Amygdala (tissue), 56 donors: ENCODE measurements at places on chromosomes 2 and 18.

DNA sequence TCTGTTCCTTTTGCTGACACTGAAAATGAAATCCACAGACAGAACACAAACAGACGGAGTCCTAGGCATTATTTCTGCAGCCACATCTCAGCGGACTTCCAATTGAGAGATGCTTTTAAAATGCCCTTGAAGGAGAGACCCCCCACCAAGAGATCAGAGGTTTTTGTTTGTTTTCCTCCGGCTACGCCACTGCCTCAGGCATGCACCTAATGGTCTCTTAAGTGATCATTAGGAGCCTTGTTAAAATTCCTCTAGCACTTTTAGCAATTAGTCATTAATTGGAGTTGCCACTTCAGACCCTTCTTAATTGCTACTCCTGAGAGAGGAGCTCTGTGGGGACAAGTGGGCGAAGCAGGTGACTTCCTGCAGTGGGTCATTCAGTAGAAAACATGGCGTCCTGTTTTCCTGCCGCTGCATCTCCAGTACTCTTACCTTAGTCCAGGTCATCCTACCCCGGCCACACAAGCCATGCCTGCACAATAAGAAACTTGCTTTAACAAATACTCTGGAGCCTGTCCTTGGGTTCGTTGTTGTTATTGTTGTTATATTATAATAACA is 257.7 kb upstream of the CHAC2 start:
- DNase-seq, result no peak

DNA sequence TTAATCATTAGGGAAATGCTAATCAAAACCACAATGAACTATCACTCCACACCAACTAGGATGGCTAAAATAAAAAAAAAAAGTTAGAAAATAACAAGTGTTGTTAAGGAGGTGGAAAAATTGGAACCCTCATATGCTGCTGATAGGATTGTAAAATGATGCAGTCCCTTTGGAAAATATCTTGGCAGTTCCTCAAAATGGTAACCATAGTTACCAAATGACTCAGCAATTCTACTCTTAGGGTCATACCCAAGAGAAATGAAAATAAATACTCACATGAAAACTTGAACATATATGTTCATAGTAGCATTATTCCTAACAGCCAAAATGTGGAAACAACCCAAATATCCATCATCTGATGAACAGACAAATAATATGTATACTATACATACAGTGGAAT is 15.7 kb upstream of the ACVR2A start:
- DNase-seq, result no peak

GRCh38 chr2:38068234-38068633 is 7.7 kb downstream of the CYP1B1 start:
- no peak for DNase-seq

GRCh38 chr18:7000484-7001096 is 117.0 kb downstream of the LAMA1 start:
- DNase-seq, result peak; percentile 5

- DNase-seq, result no peak
Measured at GRCh38 chr2:207784898-207785297, 15.2 kb upstream of the FZD5 start.

GRCh38 chr2:200203381-200203827 is 103.1 kb upstream of the SPATS2L start:
- DNase-seq, result no peak

- no peak for DNase-seq
Measured at GRCh38 chr2:24105816-24106215, 17.3 kb downstream of the PFN4 start.

DNA sequence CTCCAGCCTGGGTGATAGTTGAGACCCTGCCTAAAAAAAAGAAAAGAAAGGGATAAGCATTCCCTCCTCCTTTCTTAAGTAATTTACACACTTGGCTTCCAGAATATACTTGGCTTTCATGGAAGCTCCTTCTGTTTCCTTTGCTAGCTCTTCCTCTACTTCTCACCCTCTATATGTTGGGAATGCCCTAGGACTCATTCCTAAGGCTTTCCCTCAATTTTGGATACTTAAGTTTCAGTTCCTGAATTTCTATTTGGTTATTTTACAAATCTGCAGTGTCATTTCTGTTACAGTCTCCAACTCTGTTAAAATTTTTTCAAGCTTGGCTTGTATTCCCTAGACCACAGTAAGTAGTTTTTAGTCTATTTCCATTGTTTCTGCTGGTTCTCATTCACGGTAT is 23.6 kb downstream of the SP3 start:
- no peak for DNase-seq

DNA sequence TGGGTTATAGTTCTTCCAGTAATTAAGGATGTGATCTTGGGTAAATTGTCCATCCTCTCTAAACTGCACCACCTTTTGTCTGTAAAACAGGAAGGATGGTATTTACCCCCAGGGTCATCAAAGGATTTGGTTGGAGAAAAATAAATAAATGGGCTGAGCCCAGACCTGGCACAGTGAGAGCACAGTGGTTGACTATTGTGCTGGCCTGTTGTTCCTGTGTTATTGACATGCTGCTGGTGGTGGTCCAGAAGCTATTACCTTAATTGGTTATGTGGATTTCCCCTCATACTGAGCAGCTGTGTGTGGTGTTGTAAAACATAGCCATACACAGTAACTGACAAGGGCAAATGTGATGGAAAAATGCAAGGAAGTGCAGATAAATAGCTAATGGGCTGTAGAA is 746 bp upstream of the IL37 start:
- no peak for DNase-seq

DNA sequence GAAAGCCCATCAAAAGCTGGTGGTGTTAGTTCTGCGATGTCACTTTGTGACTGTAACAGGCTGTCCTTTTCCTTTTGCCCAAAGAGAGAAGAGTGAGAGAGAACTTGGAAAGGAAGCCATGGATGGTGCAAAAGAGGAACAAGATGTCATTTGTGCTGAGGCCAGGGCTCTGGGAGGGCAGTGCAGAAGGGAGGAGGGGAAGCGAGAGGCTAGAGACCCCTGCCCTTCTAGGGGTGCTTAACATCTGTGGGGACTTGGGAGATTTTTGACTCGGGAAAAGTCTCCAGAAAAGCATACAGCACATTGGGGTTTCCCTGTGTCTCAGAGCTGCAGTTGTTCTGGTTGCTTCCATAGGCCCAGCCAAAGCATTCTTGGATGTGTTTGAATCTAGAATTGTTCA is 49.6 kb downstream of the ZBTB7C start:
- no peak for DNase-seq

DNA sequence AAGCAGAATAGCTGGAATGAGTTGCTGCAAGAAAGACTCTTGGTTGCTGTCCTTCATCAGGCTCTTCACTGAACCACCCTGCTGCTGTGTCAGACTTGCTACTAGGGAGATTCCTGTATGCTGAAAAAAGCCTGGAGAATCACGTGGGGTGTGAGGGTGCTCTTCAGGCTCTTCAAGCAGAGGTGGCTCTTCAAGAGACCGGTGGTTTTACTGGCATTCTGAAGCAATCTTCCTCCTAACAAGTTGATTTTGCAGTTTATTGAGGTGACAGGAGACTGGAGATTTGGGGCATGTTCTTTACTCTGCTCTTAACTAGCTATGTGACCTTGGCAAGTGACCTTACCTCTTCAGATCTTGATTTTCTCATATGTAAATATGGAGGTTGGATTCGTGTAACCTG is 14.1 kb downstream of the TMEM178A start:
- DNase-seq, result no peak

DNA sequence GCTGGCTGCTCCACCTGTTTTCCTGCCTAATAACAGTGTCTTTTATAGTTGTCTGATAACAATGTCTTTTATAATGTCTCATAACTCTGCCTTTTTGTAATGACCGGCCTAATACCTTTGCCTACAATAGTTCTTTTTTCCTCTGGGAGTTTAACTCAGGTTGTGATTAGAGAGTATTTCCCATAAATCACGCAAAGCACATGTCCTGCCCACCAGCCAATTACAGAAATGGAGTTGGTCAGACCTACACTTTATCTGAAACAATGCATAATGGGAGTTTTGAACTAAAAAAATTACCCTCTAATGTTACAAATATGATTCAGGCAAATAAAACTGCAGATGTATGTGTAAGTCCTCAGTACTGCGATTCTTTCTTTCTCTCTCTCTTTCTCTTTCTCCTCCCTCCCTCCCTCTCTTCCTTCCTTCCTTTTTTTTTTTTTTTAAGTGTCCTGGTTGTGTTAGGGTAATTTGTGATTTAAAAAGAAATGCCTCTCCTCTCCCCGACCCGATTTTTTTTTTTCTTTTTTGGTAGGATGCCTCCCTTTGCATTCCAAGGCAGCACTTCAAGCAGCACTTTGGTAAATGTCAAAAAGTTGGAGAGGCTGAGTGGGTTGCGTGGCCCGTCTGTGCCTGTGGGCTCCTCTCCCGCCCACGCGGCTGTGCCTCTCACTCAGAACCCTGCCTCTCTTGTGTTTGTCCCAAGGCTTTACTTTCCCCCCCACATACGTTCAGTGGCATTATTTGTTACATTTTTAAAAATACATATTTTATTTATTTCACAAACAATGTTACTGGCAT is 147.3 kb downstream of the AGAP1 start:
- DNase-seq, result no peak

- DNase-seq, result no peak
Measured at GRCh38 chr2:194706179-194706578, 950.8 kb upstream of the SLC39A10 start.
